Naive thymus-derived CD4-positive, alpha-beta T cell (primary cell): ENCODE measurements at places on chromosomes 12 and 14. TPM values are rescaled to one million over a fixed set of nuclear protein-coding genes. Genes with fewer than 3 reads are reported as not detected.

GRCh38 chr14:91159906-91160305 lies 46.0 kb downstream of the DGLUCY start:
- DNase-seq, result no peak

DNA sequence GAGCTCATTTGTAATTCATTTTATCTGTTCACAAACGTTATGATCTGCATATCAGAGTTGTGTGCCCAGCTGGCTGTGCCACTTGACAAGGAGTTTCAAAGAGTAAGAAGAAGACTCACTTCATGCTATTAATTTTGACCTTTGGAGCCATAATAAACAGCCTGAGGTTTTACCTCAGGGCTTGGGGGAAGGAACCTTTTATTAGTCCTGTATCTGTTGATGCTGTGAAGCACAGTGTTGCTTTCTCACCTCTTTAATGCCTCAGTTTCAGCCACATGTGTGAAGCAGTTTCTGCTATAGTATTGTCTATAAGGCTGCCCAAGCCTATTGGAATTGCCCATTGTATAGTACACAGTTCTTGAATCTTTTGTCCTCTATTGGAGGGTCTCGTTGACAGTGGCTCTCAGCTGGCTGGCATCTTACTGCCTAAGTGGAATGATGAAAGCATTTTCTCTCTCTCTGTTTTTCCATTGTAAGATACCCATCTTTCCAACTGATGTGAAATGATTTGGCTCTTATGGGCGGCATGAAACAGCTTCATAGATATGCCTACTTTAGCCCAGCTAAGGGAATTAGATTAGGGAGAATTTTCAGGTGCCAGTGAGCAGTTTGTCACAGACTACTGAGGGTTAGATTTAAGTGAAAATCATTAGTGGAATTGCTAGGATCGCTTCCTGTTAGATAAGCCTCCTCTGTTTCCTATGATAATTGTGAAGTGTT lies 34.7 kb downstream of the GPATCH2L start:
- no peak for DNase-seq

- no peak for DNase-seq
Observed at GRCh38 chr14:97298736-97299135, 501.6 kb downstream of the VRK1 start.

DNA sequence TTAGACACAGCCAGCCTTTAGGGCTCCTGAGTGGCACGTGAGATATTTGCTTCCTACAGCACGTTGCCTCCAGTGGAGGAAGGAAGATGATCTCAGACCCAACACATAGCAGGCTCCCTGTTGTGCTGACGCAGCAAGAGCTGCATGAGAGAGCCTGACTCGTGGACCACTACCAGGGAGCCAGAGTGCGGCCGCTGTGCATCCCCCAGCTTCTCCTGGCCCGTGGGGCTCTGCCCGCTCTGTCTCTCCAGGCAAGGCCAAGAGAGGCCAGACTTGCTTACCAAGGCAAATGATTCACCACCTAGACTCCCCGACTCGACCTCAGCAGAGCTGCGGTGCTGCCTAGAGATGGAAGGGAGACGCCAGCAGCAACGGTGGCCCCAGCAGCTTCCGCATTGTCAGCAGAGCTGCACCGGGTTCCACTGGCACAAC lies 37.5 kb downstream of the MAP3K9 start:
- DNase-seq, result no peak

DNA sequence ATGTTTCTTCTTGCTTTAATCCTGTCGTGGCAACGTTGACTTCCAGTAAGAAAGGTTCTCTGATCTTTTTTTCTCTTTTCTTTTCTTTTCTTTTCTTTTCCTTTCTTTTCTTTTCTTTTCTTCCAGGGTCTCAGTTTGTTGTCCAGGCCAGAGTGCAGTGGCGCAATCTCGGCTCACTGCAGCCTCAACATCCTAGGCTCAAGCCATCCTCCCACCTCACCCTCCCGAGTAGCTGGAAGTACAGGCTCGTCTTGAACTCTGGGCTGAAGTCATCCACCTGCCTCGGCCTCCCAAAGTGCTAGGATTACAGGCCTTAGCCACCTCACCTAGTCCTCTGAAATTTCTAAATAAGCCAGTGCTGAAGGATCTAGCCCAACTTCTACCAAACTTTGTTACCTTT lies 1.3 kb upstream of the MAP3K9 start:
- no peak for DNase-seq

DNA sequence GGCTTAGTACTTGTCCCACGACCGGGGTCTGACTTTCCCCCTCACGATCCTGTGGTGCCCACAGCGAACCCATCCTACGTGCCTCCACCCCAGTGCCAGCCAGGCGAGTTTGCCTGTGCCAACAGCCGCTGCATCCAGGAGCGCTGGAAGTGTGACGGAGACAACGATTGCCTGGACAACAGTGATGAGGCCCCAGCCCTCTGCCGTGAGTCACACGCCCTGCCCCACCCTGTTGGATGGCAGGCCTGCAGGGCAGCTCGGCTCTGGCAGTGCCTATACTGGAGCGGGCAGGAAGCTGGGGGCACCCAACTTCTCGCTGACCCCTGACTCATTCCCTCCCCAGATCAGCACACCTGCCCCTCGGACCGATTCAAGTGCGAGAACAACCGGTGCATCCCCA lies 18.3 kb upstream of the LRP1-AS start:
- no peak for DNase-seq

DNA sequence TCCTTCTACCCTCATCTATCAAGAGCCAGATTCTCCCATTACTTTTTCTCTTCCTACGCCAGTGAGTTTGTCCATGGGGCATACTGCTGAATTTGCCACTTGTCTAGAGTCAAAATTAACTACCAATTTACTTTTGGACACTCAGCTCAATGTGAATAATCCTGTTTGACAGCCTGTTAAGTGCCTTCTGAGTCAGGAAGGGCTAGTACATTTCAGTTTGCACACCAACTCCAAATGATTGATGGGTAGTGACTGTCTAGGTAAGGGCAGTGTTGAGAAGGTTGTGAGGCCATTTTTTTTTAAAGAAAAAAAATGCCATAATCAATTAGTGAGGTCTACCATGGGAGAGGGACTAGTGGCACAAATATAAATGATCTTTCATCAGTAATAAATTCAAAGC lies 21.8 kb upstream of the TRIM9 start:
- DNase-seq, result no peak

- no peak for DNase-seq
Observed at GRCh38 chr12:126425264-126425663, 1360.0 kb downstream of the AACS start.

Gene NELL2
- 152 TPM for polyA plus RNA-seq

Gene DNAJC22
- not detected for polyA plus RNA-seq

Gene MOK
- polyA plus RNA-seq, result 1.6 TPM

Gene DNAI7
- 0.48 TPM for polyA plus RNA-seq

Gene PARPBP
- polyA plus RNA-seq, result 2.2 TPM

Gene NYNRIN
- not detected for polyA plus RNA-seq
